ENCODE measurements at places on chromosomes 3 and 15. TPM values are rescaled to one million over a fixed set of nuclear protein-coding genes. Genes with fewer than 3 reads are reported as not detected.

Gene ANKRD63
- 1.6 TPM for total RNA-seq

Gene EFHB
- 0.82 TPM for total RNA-seq

Gene FSIP1
- total RNA-seq, result 1.4 TPM

Gene KBTBD12
- total RNA-seq, result 3.0 TPM

DNA sequence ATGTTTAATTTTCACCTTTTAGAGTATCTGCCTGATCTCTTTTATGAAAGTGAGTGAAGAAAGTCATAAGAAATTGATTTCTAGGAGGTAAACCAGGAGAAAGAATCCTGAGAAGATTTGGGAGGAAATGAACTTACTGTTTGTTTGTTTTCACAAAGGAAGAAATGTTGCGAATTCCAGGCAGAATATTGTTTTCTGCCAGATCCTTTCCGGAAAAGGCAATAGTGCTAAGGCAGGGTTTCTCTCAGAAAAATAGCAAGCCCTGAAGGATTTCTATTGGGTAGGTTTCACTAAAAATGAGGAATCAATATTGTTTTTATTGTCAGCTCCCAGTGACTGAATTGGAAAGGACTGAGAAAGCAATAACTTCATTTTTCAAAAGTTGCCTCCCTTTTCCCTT lies 85.7 kb upstream of the TGFBR2 start:
- no peak for DNase-seq

GRCh38 chr3:59798372-59799086 lies 748.7 kb upstream of the CFAP20DC start:
- no peak for DNase-seq

- DNase-seq, result peak; percentile 61
Measured at GRCh38 chr3:126925411-126926171, 57.3 kb upstream of the PLXNA1 start.

Measured in sigmoid colon (tissue), 7 donors.